ENCODE measurements at places on chromosomes 5 and 9.

- peak; percentile 48 for DNase-seq
Observed at GRCh38 chr5:176447591-176447977, 601 bp upstream of the FAF2 start.

GRCh38 chr5:143116814-143117213 is 286.7 kb downstream of the NR3C1 start:
- DNase-seq, result no peak

GRCh38 chr9:23636199-23636598 is 189.8 kb downstream of the ELAVL2 start:
- DNase-seq, result no peak

- no peak for DNase-seq
Observed at GRCh38 chr9:121240472-121241135, 27.4 kb upstream of the GSN start.

- no peak for DNase-seq
Observed at GRCh38 chr5:147767048-147767447, 15.5 kb downstream of the JAKMIP2 start.

DNA sequence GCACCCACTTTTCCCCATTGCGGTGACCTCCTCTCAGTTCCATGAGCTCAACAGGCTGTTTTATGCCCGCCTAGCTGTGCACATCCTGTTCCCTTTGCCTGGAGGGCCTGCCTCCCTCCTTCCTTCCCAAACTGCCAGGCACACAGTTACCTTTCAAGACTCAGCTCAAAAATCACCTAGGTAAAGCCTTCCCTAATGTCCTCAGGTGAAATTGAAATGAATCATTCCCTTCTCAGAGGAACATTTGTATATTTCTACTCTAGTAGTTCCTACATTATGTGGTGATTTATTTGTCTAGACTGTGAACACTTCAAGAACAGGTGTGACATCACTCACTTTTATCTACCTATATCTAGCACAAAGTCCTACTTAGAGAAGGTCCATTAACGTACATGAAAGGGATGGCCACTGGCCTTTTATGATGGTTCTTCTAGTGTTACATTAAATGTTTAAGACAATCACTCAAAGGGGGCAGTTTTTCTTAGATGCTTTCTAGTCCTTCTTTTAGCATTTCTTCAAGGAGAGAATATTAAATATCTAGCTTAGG is 103.5 kb upstream of the EQTN start:
- DNase-seq, result no peak

DNA sequence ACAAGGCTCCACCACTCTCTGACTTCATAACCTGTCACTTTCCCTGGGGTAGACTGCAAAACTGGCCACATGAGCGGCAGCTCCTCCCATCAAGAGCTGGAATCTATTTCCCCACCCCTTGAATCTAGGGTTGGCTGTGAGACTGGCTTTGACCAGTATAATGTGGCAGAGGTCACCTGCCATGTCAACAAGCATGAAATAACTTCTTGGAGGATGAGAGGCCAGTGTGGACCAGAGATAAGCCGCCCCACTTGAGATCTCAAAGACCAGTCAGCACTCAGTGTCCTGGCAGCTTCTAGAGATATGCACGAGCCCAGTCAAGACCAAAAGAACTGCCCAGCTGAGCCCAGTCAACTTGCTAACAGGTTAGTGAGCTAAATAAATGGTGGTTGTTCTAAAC is 59.0 kb downstream of the MARCHF11 start:
- DNase-seq, result no peak

DNA sequence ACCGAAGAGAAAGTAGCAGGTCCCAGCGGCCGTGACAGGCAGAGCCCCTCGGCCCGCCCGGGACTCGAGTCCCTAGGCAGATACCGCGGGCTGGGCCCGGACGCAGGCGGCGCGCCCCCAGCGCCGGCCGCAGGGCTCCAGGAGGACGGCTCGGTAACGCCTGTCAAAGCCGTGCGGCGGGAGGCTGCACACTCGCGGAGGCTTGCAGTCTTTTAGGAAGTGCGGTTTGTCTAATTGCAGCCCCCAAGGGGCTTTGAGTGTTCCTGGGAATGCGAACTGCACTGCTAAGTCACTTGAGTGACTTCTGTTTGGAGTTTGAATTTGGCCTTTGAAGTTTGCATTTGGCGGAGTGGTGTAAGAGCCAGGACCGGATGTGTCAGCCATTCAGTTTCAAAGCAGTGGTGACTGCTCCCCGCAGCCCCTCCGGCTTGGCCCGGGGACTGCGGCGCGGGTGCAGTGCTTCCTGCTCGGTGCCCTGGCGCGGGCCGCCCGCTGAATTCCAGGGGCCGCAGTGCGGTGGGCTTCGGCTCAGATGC is 1.3 kb downstream of the MAP3K1 start:
- DNase-seq, result peak; percentile 51

- DNase-seq, result peak; percentile 58
Observed at GRCh38 chr9:20144197-20144596, 355.4 kb upstream of the SLC24A2 start.

DNA sequence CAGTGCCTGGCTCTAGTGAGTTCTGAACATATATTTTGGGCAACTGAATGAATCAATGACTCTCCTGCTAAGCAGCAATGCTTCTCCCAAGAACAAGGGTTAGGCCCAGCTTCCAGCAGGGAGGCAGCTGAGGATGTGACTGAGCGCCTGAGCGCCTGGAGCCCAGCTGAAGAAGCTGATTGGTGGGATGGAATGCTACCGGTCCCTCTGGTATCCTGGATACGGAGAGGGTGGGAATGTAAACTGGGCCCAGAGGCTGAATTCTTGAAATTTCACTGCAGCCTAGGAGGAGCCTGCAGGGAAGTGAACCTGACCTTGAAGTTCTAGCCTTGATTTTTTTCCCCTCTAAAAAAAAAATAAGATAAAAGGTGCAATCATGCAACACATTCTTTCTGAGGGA is 43.2 kb downstream of the WWC1 start:
- DNase-seq, result no peak

DNA sequence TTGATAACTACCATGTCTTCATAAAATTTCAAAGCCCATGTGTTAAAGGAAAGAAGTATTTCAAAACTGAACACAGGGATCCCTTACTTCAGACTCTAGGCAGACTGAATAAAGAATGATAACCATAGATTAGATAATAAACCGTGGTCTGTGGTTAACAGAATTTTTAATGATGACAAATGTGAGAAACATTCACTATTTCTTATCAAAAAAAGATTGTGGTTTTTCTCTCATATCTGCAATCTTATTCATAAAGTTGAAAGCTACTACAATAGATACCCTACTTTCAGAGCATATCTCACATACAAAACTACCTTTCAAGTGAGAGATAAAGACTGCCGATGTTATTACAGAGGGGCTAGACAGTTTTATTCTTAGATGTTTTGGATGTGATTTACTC is 816.8 kb upstream of the DMAC1 start:
- DNase-seq, result no peak

DNA sequence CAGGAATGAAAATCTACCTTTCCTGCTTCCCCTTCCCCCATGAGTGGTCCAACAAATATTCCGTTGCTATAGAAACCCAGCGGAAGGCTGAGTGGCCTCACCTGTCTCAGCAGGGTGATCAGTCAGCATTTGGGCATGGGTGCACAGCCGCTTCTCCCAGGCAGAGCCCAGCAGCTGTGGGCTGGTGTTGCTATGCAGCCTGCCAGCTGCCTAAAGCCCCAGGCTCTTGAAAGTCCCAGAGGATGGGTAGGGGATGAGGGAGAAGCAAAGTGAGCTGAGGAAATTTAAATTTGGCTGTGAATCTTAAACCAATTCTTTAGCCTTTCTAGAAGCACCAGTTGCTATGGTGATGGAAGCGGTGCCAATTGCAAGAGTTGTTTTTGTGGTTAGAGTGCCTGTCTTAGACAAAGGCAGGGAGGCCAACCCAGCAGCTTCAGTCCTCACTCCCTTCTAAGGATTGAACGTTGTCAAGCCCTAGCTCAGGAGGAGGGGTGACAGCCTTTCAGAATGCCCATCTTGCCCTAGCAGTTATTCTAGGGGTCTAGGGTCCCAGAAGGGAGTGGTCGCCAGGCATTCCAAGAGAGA is 151.5 kb upstream of the PITX1 start:
- no peak for DNase-seq

GRCh38 chr5:147558826-147559225 is 49.0 kb upstream of the DPYSL3 start:
- DNase-seq, result peak; percentile 10

DNA sequence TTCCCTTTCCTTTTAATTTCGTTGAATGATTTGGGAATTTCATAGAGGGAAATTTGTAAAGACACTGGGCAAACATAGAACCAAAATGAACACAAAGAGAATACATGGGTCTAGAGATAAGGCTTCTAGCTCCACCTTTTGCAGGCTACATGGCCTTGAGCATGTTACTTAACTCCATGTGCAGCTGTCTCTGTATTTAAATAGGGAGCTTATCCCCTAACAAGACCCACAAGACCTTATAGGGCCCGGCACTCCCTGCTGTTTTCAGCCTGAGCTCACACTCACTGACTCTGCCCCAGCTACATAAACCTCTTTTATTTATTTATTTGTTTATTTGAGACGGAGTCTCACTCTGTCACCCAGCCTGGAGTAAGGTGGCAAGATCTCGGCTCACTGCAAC is 30.6 kb upstream of the TLE1 start:
- DNase-seq, result no peak

- no peak for DNase-seq
Observed at GRCh38 chr5:150295172-150295634, 5.6 kb upstream of the CAMK2A start.
